Uterine smooth muscle cell (primary cell): ENCODE measurements at places on chromosomes 12 and 14. TPM values are rescaled to one million over a fixed set of nuclear protein-coding genes. Genes with fewer than 3 reads are reported as not detected.

RNASE7 gene
- not detected in 2 replicates for total RNA-seq

RNF212B gene
- not detected in 2 replicates for total RNA-seq

SYNDIG1L gene
- not detected in 2 replicates for total RNA-seq

SELPLG gene
- total RNA-seq, result 0.55 and 1.00 TPM in 2 replicates

SRRM4 gene
- total RNA-seq, result under 0.01 TPM in 1 of 2 replicates, not detected in the other

NOPCHAP1 gene
- 4.1 and 4.5 TPM in 2 replicates for total RNA-seq

KRT1 gene
- total RNA-seq, result not detected in 2 replicates

NXPH4 gene
- 1.7 and 4.0 TPM in 2 replicates for total RNA-seq

PAX9 gene
- total RNA-seq, result under 0.01 and 0.11 TPM in 2 replicates

FGD4 gene
- 2.1 and 3.1 TPM in 2 replicates for total RNA-seq

ARF6 gene
- total RNA-seq, result 59.4 and 85.5 TPM in 2 replicates

LIN7A gene
- total RNA-seq, result 3.1 and 3.9 TPM in 2 replicates
